ENCODE measurements at places on chromosomes 11 and 22. TPM values are rescaled to one million over a fixed set of nuclear protein-coding genes. Genes with fewer than 3 reads are reported as not detected.

The OR5P2 gene
- total RNA-seq, result not detected

The PATE4 gene
- total RNA-seq, result not detected

The CNTN5 gene
- not detected for total RNA-seq

The ARHGAP8 gene
- 29.3 TPM for total RNA-seq

The NFAM1 gene
- 0.68 TPM for total RNA-seq

The CATSPERZ gene
- total RNA-seq, result 1.3 TPM

The GDPD5 gene
- total RNA-seq, result 7.8 TPM

DNA sequence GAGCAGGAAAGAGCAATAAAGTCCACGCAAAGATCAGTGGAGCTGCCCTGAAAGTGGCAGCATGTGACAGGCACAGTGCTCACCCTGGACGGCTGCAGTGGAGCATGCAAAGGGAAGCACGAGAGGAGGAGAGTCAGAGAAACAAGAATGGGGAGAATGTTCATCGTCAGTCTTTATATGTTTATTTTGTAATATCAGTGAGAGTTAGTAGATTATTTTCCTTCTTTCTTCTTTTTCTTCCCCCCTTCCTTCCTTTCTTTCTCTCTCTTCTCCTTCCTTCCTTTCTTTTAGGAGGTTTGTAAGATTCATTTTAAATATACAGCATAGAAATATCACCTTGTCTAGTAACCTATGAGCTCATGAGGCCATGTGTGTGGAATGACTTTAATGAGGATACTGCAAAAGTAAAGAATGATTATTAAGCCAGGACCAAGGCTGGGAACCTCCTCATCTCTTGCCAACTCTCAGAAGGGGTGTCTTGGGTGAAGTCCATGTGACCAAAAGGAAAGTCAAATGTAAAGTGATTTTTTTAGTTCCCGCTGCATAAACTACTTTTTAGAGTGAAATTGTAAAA lies 321.1 kb downstream of the AASDHPPT start:
- no peaks in the 10 kb centered on the region for H3K27me3 ChIP-seq
- peaks cover 11% of the 10 kb centered on the region for H3K36me3 ChIP-seq
- H3K27ac ChIP-seq, result no peak overlapping the region

GRCh38 chr11:27653990-27654758 lies 46.1 kb downstream of the BDNF start:
- peaks cover 13% of the 10 kb centered on the region for H3K36me3 ChIP-seq
- no peak overlapping the region for H3K4me3 ChIP-seq
- DNase-seq, result no peak
- no peak overlapping the region for H3K27ac ChIP-seq

DNA sequence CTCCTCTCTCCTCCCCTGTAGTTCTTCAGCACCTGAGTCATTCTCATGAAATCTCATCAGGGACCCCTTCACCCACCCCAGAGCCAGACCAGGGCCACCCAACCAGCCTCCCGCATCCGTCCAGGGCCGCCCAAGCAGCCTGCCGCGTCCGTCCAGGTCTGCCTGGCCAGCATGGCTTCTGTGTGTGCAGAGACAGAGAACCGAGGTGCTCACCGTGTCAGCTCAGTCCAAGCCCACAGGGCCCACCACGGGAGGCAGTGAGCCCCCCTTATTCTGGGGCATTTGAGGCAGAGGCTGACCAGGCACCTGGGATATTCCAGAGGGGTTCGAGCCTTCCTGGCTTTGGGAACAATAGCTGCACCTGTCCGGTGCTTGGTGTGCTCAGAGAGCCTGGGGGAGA lies 1117.3 kb downstream of the BRD1 start:
- H3K4me3 ChIP-seq, result no peak overlapping the region
- H3K27ac ChIP-seq, result no peak overlapping the region
- H3K4me1 ChIP-seq, result no peaks in the 10 kb centered on the region
- H3K36me3 ChIP-seq, result peaks cover 6% of the 10 kb centered on the region
- DNase-seq, result no peak

DNA sequence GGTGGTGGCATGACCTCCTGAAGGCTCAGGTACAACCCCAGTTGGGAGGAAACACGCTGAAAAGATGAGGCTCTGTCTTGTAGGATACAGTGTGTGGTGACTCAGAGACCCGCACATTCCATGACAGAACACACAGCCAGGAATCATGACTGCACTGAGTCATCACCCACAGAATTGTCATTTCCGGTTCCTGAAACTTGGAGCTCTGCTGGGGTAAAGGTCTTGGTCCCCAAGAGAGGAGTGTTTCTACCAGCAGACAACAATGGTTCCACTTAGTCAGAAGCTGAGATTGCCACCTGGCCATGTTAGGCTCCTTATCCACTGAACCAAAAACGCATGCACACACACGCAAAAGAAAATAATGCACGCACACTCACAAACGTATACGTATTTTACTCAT lies 31.5 kb upstream of the CYB5R3 start:
- H3K36me3 ChIP-seq, result no peaks in the 10 kb centered on the region
- H3K27me3 ChIP-seq, result no peaks in the 10 kb centered on the region
- no peak for DNase-seq
- no peak overlapping the region for H3K4me3 ChIP-seq
- H3K27ac ChIP-seq, result no peak overlapping the region

- no peak overlapping the region for H3K4me3 ChIP-seq
- H3K36me3 ChIP-seq, result peaks cover 39% of the 10 kb centered on the region
- H3K4me1 ChIP-seq, result no peaks in the 10 kb centered on the region
- no peak for DNase-seq
- H3K27ac ChIP-seq, result no peak overlapping the region
Observed at GRCh38 chr11:131311776-131312514, 58.5 kb upstream of the NTM start.

DNA sequence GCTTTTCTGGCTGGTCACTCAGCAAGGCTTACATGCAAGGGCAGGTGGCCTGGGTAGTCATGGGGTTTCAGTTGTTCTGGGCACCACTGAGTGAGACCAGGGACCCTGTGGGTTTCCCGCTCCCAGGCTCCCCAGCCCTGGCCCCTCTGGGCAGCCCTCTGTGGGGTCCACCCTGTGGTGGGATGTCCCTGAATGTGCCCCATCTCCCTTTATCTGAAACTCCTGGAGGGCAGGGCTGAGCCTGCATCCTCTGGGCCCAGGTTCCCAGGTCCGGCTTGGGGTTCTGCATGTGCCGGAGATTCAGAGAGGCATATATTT lies 1041.0 kb downstream of the BRD1 start:
- no peak for DNase-seq
- H3K36me3 ChIP-seq, result no peaks in the 10 kb centered on the region
- H3K27me3 ChIP-seq, result no peaks in the 10 kb centered on the region
- H3K27ac ChIP-seq, result no peak overlapping the region

GRCh38 chr11:19447150-19447566 lies 206.4 kb upstream of the E2F8 start:
- H3K36me3 ChIP-seq, result no peaks in the 10 kb centered on the region
- no peak overlapping the region for H3K27ac ChIP-seq
- no peak for DNase-seq
- H3K4me1 ChIP-seq, result no peaks in the 10 kb centered on the region
- no peaks in the 10 kb centered on the region for H3K27me3 ChIP-seq

GRCh38 chr11:102419181-102419580 lies 33.4 kb downstream of the TMEM123 start:
- H3K4me1 ChIP-seq, result no peaks in the 10 kb centered on the region
- H3K27me3 ChIP-seq, result no peaks in the 10 kb centered on the region
- H3K4me3 ChIP-seq, result no peak overlapping the region
- peaks cover 28% of the 10 kb centered on the region for H3K36me3 ChIP-seq
- H3K27ac ChIP-seq, result no peak overlapping the region
- DNase-seq, result no peak

DNA sequence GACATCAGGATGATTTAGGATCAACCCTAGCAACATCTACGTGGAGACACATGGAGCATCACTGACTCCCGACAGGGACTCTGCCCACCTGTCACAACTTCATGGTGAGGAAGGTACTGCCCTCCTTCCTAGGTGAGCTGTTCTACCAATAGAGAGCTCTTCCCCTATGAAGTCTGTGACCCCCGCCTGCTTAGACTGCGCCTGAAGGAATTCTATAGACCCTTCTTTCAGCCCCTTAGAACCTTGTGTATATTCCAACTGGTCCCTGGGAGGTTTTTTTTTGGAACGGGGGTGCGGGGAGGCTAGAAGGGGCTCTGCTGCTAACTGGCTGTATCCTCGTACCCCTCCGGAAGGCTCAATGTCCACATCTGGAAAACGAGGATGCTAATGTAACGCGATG lies 566 bp downstream of the INTS4 start:
- 0 out of 2 replicates have a peak, but pooled peaks cover 6% of the 10 kb centered on the region for H3K4me1 ChIP-seq
- H3K27ac ChIP-seq, result no peak overlapping the region
- H3K36me3 ChIP-seq, result peaks cover 7% of the 10 kb centered on the region
- DNase-seq, result no peak
- H3K4me3 ChIP-seq, result peak overlapping the region; percentile 95

DNA sequence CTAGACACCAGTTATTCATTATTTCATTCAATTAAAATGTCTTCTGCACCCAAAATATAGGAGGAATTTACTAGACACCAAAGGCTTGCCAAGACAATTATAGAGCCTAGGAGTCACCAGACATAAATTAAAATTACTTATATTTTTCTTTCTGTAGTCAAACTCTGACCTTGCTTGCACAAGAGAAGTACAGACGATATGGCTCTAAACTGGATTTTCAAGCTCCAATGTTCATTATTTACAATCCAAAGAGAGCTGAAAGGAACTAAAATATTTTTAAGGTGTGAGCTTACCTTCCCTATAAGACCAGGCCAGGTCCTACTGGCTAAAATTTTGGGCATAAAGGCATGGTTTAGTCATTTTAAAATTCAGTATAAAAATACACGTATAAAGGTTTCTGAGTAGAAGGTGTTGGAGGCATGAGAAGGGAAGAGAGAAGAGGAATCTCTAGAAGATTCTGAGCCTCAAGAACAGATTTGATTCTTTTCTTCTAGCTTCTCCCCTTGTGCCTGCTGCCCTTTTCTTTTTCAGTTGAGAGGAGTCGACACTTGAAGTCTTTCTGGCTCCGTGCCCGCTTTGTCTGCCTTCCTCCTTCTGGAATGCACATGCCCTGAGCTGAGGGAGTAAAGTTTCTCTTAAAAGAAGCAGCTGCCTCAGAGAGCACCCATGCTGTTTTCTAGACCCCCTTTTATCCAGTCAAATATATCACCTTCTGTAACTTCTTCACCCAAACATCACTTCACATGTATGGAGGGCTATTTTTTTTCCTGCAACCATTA lies 13.5 kb downstream of the C11orf97 start:
- no peak for DNase-seq
- H3K4me1 ChIP-seq, result no peaks in the 10 kb centered on the region
- H3K27ac ChIP-seq, result no peak overlapping the region
- no peak overlapping the region for H3K4me3 ChIP-seq
- H3K27me3 ChIP-seq, result no peaks in the 10 kb centered on the region

GRCh38 chr11:34296412-34296811 lies 61.4 kb downstream of the ABTB2 start:
- H3K27me3 ChIP-seq, result no peaks in the 10 kb centered on the region
- no peak overlapping the region for H3K4me3 ChIP-seq
- H3K27ac ChIP-seq, result no peak overlapping the region
- peaks cover 2% of the 10 kb centered on the region for H3K4me1 ChIP-seq

GRCh38 chr22:48474881-48475280 lies 1352.8 kb downstream of the BRD1 start:
- H3K4me3 ChIP-seq, result no peak overlapping the region
- DNase-seq, result peak; percentile 10
- H3K4me1 ChIP-seq, result peaks cover 4% of the 10 kb centered on the region
- H3K27ac ChIP-seq, result no peak overlapping the region
- H3K36me3 ChIP-seq, result no peaks in the 10 kb centered on the region

GRCh38 chr11:20274031-20274430 lies 89.5 kb upstream of the HTATIP2 start:
- no peaks in the 10 kb centered on the region for H3K4me1 ChIP-seq
- H3K27me3 ChIP-seq, result no peaks in the 10 kb centered on the region
- no peaks in the 10 kb centered on the region for H3K36me3 ChIP-seq

DNA sequence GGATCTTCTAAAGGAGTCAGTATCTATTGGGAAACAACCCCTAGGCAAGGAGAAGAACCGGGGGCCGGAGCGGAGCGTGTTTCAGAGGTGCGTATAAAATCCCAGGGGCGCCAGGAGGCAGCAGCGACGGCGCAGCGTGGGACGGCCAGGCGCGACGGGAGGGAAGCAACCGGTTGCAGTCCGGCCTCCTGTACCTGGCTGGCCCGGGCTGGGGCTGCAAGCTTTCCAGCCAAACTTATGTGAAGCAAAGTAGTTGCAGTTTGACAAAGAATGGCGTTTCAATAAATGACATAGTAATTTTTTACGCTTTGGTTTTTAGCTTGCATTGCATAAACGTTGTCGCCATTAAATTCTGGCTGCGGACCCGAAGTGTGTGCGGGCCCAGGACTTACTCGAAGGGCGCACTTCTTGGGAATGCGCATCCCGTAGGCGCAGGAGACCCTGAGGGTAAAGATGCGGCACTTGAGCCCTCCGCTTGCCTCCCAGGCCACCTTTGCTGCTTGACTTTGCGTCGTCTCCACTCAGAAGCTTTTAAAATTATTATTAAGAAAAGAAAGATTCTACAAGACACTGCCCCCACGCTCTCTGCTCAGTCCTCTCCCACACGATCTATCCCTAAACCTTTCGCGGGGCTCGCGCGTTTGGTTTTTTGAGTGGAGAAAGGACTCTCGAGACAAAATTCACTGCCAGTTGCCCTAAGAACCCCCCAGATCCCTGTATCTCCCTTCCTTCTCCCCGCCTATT lies 1.6 kb upstream of the WT1 start:
- H3K27ac ChIP-seq, result no peak overlapping the region
- H3K36me3 ChIP-seq, result no peaks in the 10 kb centered on the region
- DNase-seq, result no peak
- peaks cover 5% of the 10 kb centered on the region for H3K4me1 ChIP-seq
- peak overlapping the region; percentile 81 for H3K4me3 ChIP-seq

DNA sequence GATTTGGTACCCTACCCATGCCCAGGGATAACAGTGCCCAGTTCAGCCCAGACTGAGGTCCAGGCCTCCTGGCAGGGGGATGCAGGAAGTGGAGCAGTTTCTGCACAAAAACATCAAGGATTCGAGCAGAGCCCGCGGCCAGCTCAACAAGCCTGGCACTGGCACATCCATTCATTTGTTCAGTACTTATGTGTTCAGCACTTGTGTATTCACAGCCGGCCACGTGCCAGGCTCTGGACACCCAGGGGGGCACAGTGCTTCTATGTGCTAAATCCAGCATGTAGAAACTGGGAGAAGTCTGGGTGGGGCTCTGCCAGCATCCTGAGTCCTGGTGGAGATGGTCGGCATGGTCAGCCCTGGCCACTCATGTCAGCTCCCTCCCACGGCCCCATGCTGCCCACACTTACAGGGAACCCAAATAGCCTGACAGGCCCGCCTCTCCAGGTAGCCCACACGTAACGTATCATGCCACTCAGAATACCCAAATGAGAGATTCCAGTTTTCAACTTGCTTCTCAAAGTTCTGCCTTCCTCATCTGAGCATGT lies 28.5 kb downstream of the LINC01488 start:
- no peak overlapping the region for H3K27ac ChIP-seq
- no peak overlapping the region for H3K4me3 ChIP-seq
- no peaks in the 10 kb centered on the region for H3K27me3 ChIP-seq
- DNase-seq, result no peak

GRCh38 chr11:13216019-13216710 lies 61.4 kb upstream of the BMAL1 start:
- peak; percentile 55 for DNase-seq
- H3K27ac ChIP-seq, result no peak overlapping the region
- no peaks in the 10 kb centered on the region for H3K27me3 ChIP-seq
- H3K4me3 ChIP-seq, result no peak overlapping the region
- H3K4me1 ChIP-seq, result no peaks in the 10 kb centered on the region
